Fibroblast of skin of left biceps (primary cell): ENCODE measurements at places on chromosomes 7 and 10.

GRCh38 chr7:83366629-83367028 lies 203.9 kb upstream of the PCLO start:
- DNase-seq, result no peak

DNA sequence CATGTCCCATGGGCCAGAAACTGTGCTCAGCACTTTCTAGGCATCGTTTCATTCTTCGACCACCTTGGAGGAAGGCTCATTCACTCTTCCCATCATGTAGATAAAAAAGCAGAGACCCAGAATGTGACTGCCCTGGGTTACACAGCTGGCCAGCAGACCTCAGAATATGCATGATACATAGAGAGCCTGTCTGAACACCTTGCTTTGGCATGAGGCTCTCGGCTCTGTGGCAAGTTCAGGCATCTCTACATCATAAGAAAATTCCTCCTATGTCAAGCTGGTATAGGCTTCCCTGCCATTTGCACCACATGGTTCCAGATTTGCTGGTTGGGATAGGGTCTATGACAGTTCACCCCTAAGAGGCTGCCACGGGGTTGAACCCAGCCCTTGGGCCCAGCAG lies 134.1 kb downstream of the CDH23 start:
- no peak for DNase-seq

DNA sequence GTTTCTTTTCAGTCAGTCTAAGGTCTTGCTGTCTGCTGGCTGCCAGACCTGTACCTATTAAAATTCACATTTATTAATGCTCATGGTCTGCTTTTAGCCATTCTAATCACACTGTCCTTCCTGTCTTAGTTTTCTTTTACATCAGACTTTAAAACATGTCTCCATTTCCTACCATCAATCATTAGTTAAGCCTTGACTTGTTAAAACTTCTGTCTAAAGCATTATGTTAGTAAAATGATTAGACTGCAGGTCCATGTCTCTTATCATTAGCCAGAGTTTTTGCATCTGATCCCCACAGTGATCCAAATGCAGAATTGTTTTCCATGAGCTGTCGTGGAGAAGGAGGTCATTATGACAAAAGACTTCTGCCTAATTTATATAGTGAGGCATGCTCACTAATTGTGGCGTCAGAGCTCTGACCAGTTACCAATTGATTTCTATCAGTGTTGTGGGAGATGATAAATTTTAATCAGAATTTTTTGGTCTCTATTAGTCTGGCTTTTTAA lies 226.5 kb downstream of the DKK1 start:
- DNase-seq, result no peak

DNA sequence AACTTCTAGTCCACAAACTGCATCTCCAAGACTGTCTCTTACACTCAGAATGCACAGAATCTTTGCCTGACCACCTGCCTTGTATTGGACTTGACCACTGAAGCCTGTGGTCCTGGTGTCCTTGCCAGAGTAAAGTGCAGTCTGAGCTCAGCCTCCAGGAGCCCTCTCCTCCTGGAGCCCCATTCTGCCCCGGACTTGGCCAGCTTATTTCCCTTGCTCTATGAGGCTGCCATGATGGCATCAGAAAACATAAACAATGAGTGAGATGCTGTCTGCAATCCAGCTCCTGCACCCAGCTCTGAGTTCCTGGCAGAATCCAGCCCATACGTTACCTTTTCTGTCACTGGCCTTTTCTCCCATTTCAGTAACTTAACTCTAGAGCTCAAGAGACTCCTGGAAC lies 494.6 kb downstream of the PLXNA4 start:
- no peak for DNase-seq

- DNase-seq, result no peak
These were observed 41.5 kb downstream of the CFAP43 start for GRCh38 chr10:104190695-104191094.

GRCh38 chr10:45249978-45250693 lies 65.3 kb downstream of the OR13A1 start:
- no peak for DNase-seq

- DNase-seq, result no peak
These were observed 5.3 kb downstream of the EN2 start for GRCh38 chr7:155463114-155463811.

DNA sequence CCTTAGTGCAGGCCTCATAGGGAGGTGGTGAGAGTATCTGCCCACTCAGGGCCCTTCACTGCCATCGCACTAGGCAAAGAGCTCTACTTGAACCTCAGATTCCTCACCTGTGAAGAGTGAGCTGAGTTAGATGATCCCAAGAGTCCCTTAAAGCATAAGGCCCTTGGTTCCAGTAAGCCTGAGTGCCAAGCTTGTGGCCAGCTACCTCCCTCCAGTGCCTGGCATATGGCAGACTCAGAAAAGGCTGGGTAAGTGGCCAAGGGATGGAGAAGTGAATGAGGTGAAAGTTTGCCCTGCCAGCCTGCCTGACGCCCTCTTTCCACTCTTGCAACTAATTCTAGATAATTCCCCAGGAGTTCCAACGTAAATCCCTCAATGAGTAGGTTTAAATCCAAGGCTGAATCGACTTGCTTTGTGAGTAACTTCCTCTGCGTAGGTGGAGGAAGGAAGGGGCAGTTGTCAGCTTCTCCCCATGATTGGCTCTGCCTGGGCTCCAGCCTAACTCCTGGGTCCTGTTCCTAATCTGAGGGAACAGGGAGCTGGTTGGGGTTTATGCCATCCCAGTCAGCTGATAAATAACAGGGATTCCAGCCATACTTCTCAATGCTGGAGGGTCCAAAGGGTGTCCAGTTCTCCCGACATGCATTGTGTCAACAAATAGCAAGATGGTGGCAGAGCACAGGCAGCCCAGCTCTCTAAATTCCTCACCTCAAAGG lies 14.2 kb downstream of the DUSP5 start:
- DNase-seq, result no peak

- DNase-seq, result no peak
These were observed 27.8 kb upstream of the CDHR3 start for GRCh38 chr7:105935250-105935649.

- no peak for DNase-seq
These were observed 216.7 kb upstream of the KLF14 start for GRCh38 chr7:130950741-130951140.

DNA sequence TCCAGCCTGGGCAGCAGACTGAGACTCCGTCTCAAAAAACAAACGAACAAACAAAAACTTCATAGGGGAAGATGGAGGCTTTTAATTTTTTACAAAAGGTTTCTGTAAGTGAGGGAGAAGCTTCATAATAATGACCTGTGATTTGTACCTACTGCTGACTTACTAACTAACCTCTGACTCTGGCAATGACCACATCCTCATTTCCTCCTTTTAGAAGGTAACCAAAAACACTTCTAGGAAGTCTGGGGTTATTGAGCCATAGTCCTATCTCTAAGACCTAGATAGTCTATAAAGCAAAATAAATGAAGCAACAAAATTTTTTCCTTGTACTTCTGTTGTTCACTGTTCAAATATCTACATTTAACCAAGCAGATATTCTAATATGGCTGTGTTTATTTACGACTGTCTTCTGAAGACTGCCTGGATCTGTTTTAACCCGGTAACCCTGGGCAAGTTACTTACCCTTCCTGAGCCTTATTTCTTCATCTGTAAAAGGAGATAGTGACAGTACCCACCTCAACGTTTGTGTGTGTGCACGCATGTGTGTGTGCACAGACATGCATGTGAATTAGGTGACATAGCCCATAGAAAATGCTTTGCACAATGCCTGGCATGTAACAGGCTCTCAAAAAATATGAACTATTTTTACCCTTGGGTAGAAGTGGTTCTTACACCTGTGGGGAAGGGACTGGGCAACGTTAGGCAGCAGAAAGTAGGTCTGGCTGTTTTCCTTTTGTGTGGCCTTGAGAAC lies 30.8 kb upstream of the SMNDC1 start:
- DNase-seq, result no peak

GRCh38 chr7:143361552-143362130 lies 872 bp downstream of the FAM131B start:
- DNase-seq, result no peak

DNA sequence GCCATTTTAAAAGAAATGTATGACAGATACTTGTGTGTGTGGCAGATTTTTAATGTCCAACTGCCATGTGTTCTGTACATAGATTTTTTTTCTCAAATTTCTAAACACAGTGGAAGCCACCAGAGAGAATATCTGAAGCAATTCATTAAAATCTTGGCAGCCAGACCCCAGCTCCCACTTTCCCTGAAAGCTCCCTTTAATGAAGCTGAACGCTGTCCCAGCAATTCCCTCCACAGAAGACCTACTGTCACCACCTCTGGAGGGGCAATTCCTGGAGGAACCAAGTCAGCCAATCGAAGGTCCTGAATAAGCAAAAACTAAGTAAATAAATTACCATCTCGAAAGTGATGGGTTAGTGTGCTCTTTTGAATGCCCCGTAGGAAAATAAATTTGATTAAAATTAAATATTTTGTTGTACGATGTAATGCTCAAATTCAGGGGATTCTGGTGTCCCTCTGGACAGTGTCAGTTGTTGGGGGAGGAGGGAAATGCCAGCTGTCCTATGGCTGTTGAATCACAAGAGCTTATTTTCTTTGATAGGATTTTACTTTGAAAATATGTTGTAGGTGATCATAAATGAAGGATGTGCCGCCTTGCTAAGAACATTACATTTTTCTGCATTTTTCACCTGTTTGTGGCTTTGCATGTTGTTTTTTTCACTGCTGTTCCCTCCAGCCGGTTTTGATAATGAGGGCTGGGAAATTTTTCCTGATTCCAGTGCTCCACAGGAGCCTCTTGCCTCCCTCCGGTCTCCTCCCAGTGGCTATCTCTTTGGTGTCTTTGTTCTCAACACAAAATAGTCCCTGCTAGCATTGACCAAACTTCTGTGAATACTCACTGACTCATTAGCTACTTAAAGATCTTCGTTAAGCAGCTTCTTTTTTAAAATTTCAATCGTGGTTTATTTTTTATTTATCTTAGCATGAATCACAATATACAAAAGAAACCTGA lies 9.2 kb upstream of the GSAP start:
- DNase-seq, result no peak

GRCh38 chr7:22142572-22142971 lies 196.9 kb upstream of the CDCA7L start:
- no peak for DNase-seq

- no peak for DNase-seq
These were observed 6.9 kb downstream of the MMD2 start for GRCh38 chr7:4951903-4952636.

DNA sequence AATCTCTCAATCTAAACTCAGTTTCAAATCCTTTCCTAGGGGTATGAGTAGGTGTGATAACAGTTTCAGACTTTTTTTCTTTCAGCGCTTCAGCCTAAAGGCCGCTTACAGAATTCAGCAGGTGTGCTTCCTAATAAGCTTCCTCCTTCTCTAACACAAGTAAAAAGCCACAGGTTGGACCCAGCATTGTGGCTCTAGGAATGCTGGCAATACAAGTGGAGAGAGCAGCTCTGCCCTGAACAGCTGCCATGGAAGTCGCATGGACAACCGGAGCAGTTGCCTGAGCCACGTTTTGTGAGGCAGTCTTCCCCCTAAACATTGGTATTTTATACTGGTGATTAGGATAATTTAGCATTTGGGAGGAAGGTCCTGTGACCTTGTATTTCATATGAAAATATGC lies 83.5 kb downstream of the ST7 start:
- no peak for DNase-seq

- no peak for DNase-seq
These were observed 372.8 kb upstream of the CELF2 start for GRCh38 chr10:10644676-10645385.

GRCh38 chr10:97589479-97589878 lies at the start of gene C10orf62:
Gene C10orf62, plus strand, starts transcription at chr10:97589721. Its CDS starts 177 bp downstream, at chr10:97589898.
- no peak for DNase-seq

- no peak for DNase-seq
These were observed 1049.9 kb downstream of the REEP3 start for GRCh38 chr10:64571056-64571455.

- DNase-seq, result no peak
These were observed 13.8 kb downstream of the AKR1C3 start for GRCh38 chr10:5107860-5108526.

GRCh38 chr10:34107626-34108516 lies 707.2 kb downstream of the PARD3 start:
- no peak for DNase-seq

- no peak for DNase-seq
These were observed 240.7 kb downstream of the ZMYND11 start for GRCh38 chr10:375815-376505.

DNA sequence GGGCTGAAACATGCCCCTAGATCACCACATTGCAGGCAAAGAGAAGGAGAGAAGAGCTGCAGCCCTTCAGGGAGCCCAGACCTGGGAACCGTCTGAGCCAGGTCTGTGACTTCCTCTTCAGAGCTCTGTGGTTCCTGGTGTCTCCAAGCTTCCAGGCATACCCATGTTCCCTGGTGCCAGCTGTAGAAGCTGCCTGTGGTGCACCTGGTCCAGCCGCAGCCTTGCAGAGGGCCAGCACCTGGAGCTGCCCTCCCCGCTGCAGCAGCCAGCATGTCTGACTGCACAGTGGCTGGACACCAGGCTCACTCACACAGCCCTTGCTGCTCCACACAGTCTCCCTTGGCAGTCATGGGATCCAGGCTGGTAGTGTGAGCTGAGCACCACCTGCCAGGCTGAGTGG lies 33.6 kb downstream of the C7orf25 start:
- no peak for DNase-seq

- DNase-seq, result no peak
These were observed 13.1 kb downstream of the NPTX2 start for GRCh38 chr7:98630149-98630548.

GRCh38 chr7:137937202-137937560 lies 64.7 kb downstream of the CREB3L2 start:
- DNase-seq, result no peak

DNA sequence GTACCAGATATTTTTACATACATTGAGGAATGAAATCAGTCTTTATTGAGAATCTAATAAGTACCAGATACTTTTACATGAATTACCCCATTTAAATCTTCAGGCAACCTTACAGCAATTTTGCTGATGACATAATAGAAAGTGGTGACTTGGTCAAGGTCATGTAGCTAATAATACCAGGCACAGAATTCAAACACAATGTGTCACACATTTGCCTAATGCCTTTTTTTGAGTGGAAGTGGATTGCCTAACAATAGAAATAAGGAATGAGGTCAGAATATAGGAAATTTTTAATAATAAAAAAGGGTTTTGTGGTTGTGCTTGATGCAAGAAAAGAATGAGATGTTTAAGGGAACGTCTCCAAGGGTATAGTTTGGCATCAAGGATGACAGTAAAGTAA lies 466.6 kb upstream of the IGFBP3 start:
- no peak for DNase-seq

DNA sequence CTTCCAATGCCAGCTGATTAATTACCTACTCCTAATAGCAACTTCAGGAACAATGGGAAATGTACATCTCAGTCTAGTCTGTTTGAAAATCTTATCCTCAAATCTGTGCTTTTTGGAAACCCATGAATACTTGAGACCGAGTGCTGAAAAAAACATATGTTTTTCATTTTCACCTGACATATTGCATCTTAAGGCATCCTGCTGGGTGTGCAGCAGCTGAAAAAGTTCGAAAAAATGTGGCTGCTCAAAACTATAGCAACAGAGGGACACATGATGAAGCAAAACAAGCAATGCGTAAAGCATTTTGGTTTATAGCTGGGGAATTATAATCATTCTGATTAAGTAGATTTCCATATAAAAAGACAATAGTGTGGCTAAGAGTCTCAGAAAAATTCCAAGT lies 218.0 kb downstream of the CREB5 start:
- DNase-seq, result peak; percentile 79
